ENCODE measurements at places on chromosomes 1 and 21.
A peak's percentile ranks its signal among the peaks of the same experiment; 100 is the strongest.

- no peak for DNase-seq
Observed at GRCh38 chr21:25079053-25079452, 528.2 kb downstream of the MRPL39 start.

GRCh38 chr21:39422527-39423241 is 22.9 kb downstream of the LCA5L start:
- DNase-seq, result peak; percentile 12

GRCh38 chr1:38297842-38298241 is 251.2 kb upstream of the POU3F1 start:
- DNase-seq, result no peak

GRCh38 chr1:8267307-8267706 is 50.6 kb upstream of the SLC45A1 start:
- DNase-seq, result no peak

DNA sequence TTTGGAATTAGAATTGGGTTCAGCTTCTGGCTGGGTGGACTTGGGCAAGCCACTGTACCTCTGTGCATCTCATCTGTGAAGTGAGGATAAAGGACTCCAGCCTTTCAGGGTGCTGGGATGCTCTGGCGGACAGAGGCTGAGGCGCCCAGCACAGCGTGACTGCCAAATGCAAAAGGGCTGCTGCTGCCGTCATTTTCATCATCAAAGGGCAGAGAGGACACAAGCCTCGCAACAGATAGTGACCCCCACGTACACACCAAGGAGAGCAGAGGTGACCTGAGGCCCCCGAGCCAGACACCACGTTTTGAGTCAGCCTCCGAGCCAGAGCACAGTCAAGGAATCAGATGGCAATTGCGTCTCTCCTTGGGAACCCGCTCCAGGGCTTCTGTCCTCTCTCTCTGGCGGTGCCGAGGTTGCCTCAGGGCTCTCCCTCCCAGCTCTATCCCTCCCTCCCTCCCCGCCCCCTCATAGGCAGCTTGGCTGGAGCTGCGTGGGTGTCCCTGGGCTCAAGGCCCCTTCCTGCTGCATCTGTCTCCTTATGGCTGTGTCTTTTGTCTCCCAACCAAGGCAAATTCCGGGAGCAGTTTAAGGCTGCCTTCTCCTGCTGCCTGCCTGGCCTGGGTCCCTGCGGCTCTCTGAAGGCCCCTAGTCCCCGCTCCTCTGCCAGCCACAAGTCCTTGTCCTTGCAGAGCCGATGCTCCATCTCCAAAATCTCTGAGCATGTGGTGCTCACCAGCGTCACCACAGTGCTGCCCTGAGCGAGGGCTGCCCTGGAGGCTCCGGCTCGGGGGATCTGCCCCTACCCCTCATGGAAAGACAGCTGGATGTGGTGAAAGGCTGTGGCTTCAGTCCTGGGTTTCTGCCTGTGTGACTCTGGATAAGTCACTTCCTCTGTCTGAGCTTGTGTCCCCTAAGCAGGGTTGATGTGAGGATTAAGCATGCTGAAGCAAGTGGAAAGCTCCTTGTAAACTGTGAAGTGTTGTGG is 9.0 kb downstream of the HCRTR1 start:
- no peak for DNase-seq

DNA sequence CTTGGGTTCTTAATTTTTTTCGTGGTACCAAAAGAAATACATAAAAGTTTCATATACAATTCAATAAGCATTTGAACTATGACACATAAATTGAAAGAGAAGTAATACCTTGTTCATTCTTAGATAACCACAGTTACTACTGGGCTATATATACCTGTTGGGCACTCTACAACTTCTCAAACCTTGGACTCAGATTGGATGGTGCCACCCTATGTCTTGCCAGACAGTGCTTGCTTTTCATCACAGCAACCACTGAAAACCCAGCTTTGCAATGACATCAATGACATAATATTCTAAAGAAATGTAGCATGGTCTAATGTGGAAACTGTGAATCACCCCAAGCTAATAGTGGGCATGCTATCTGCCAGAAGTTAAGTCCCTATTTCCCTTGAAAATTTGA is 62.8 kb upstream of the DPH5 start:
- no peak for DNase-seq

GRCh38 chr21:41766883-41767605 is at the start of gene RIPK4:
Gene RIPK4 (minus strand): TSS chr21:41767052. CDS start chr21:41767041, 11 bp downstream.
- no peak for DNase-seq

GRCh38 chr1:228090613-228091081 is 8.1 kb downstream of the ARF1 start:
- no peak for DNase-seq

DNA sequence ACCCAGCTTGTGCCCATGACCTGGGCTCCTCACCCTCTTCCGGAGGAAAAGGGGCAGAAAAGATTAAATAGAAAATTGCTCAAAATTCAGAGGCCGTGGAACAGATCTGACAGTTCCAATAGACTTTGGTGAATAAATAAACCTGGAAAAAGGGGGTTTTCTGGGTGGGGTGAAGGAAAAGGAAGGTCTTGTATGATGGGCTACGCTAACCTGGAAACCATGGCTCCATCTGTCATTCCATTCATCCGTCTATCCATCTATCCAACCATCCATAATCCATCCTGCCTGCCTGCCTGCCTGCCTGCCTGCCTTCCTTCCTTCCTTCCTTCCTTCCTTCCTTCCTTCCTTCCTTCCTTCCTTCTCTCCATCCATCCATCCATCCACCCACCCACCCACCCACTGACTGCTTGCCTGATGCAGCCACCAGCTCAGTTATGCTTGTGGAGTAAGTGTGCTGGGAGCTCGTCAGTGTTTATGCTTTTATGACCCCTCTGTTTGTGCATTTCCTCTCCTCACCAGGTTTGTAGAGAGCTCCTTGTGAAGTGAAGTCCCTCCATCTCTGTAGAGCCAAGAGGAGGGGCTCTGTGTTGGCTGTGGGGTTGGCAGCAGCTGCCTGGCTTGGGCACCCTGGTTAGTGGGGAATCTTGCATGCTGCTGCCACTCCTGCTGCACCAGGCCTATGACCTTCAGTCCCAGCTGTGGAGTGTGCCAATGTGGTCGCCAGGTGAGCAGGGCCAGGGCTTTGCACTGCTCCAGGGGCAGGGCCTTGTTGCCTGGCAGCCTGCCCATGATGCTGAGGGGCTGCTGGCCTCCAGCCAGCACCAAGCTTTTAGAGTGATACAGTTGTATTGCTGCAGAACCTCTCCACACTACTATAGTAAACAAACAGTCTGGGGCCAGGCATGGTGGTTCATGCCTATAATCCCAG is 16.0 kb upstream of the POU3F1 start:
- no peak for DNase-seq

DNA sequence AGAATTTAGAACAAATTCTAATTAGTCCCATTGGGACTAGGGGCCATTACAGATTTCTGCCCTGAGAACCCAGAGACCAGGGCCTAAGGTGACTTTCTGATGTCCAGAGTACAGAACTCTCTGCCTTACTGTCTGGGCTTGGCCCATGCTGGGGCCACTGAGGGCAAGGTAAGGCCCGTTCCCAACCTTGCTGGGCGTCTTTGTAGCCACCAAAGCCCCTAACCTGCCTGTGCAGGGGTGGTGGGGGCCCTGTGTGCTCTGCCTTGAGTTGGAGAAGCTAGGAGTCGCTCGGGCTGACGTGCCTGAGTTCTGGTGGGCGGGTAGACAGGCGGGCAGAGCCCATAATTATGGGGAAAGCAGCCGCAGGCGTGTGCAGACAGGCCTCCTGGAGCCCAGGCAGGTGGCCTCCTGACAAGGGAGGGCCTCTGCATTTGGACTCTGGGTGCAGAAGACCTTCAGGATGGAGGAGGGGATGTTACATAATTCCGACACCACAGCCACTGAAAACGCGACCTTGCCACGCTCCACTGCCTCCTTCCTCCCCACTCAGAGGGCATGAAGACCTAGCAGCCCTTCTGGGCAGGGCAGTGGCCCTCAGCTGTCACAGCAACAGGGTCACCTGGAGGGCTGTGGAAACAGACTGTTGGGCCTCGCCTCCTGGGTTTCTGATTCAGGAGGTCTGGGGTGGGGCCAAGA is 239.9 kb upstream of the TMEM51 start:
- peak; percentile 9 for DNase-seq

GRCh38 chr1:157151506-157151905 is 13.3 kb upstream of the ETV3 start:
- DNase-seq, result no peak

DNA sequence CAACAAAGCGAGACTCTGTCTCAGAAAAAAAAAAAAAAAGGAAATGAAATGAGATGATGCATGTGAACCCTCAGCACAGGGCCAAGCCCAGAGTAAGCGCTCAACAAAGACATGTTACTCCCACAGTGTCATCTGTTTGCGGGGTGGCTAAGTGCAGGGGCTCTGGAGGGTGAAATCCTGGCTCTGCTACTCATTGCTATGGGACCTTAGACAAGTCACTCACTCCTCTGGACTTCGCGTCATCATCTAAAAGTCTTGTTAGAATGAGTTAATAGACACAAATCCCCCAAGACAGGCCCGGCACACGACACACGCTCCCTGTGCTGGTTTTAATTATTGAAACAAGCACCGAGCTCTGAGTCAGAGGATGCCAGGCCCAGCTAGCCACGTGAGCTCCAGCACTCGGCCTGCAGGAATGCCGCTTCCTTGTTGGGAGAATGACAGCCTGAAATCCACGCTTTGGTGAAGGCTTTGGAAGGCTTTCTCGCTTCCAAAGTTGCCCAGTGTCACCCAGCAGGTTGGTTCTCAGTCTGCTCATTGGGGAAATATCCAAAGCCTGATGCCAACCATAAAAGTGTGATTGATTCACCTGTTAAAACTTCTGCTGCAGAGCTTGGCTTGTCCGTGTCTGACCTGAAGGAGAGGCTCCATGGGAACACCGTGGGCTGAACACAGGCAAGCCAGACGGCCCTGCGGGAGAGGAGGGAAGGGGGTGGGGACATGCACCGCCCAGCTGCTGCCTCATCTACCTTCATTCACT is 36.7 kb upstream of the TARDBP start:
- DNase-seq, result no peak

DNA sequence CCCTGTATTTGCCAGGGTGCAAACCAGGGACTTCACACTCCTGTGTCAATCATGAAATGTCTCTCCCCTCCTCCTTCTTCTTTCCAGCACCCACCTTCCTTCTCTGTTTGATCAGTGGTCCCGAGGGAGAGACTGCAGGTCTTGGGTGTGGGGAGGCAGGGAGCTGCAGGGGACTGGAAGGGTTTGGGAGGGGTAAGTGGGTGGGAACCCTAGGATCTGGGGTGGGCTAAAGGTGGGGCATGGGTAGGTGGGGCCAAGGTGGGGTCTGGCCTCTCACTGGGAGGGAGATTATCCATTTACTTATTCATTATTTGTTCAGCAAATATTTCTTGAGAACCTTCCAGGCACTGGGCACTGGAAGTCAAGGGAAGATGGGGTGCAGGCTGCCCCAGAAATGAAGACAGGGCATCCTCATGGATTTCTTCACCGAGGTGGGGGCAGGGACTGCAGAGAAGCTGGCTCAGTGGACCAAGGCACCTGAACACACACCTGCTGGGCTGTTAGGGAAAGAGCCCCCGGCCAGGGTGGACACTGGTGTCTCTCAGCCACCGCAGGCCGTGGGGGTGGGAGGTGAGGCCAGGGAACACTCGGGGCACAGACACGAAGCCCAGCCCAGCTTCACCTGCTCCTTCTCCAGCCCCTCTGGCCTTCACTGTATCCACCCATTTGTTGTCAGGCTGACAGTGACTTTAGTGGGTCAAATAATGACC is 193.9 kb upstream of the C1orf174 start:
- no peak for DNase-seq

- no peak for DNase-seq
Observed at GRCh38 chr1:117651616-117652015, 45.8 kb downstream of the TENT5C start.

- no peak for DNase-seq
Observed at GRCh38 chr1:213452501-213452900, 401.5 kb downstream of the RPS6KC1 start.

DNA sequence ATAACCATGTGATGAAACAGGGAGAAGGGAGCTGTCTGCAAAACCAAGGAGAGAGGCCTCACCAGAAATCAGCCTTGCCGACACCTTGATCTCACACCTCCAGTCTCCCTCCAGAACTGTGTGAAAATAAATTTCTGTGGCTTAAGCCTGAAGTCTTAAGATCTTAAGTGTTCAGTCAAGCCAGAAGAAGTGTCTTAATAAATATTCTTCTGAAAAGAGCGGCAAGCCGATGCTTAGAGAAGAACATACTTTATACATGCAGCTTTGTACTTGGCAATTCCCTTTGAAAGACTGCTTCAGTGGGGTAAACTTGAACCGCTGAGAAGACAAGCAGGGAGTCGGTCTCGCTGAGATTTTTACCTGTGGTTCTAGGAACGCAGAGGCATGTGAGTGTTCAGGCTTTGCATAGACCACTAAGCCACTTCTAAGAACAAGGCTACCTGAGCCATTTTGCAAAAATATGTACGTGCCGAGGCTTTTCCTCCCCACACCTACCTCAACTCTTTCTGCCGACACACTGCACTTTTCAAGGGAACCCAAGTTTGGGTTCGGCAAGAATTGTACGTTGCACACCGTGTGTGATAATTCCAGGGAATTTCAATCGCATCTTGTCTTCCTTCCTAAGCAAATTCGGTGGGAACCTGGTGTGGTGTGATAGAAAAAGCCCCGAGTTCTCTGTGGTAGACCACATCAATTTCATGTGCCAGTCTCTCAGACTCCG is 3.4 kb downstream of the RUNX1 start:
- DNase-seq, result no peak

DNA sequence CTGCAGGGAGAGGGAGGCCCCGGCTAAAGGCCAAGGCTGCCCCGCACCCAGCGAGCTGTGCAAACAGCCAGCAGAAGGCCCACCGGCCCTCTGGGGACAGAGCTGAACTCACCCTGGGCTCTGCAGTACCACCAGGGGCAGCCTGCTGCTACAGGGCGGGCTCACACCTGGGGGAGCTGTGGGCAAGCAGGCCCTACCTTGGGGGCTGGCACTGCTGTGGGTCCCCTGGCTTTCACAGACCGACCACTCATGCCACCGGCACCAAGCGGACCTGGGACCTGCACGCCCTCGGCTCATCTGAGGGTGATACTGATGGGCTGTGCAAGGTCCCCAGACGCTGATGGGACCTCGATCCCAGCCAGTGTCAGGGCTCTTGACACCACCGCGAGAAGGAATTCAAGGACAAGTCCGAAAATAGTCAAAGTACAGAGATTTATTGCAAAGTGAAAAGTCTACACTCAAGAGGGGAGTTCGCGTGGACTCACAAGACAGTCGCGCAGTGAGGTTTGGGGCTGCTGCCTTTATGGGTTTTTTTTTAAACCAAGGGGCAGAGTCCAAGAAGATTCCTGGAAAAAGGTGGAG is 61.0 kb upstream of the ADARB1 start:
- no peak for DNase-seq

- no peak for DNase-seq
Observed at GRCh38 chr1:234985007-234985370, 143.6 kb downstream of the TOMM20 start.

Data from NB4 (cell line).